Upper lobe of right lung (tissue), 1 donor: ENCODE measurements at places on chromosomes 7 and 10. TPM values are rescaled to one million over a fixed set of nuclear protein-coding genes. Genes with fewer than 3 reads are reported as not detected.

- H3K27me3 ChIP-seq = no peaks in the 10 kb centered on the region
- H3K4me3 ChIP-seq = no peak overlapping the region
- no peaks in the 10 kb centered on the region for H3K4me1 ChIP-seq
- no peaks in the 10 kb centered on the region for H3K36me3 ChIP-seq
Measured at GRCh38 chr10:31383810-31384588, 65.0 kb downstream of the ZEB1 start.

The RASA4B gene
- total RNA-seq = 30.0 TPM

The PRKAR2B gene
- total RNA-seq = 7.9 TPM

The LIPK gene
- total RNA-seq = not detected

DNA sequence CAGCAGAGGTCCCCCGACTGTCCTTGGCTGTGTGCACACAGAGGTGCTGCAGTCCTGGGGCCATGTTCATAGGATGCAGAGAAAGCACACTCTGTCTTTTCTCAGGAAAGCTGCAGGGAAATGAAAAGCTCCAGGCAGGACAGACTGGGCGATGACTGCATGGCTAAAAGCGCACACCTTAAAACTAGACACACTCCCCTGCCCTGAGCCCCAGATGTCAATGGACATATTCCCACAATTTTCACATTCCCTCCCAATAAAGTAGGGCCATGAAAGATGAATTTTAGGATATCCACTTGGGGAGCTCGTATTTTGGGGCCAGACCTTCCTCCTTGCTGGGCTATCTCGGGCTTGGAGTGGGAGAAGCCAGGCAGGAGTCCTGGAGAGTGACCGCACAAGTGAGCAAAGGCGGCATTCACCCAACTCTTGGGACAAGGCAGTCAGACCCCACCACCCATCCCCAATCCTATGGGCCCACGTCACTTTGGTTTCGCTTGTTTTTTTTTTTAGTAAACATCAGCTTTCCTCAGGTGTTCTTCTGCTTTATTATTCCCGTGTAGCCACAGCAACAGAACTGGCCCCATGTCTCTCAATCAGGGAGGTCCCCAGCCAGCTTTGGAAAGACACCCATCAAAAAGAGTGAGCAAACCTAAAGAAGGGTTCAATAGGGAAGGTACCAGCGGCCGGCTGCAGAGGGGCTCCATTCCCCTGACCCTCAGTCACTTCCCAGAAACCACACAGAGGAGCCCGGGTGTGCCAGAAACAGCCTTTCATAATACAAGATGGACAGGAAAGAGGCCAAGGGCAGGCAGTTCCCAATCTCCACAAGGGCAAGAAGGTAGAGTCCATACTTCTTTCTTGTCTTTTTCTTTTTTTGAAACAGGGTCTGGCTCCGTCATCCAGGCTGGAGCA, 12.7 kb downstream of the GPRIN2 start:
- no peak overlapping the region for H3K27ac ChIP-seq
- DNase-seq = peak; percentile 64
- peaks cover 7% of the 10 kb centered on the region for H3K27me3 ChIP-seq
- H3K4me3 ChIP-seq = no peak overlapping the region

- H3K27me3 ChIP-seq = no peaks in the 10 kb centered on the region
- DNase-seq = no peak
- H3K36me3 ChIP-seq = peaks cover 60% of the 10 kb centered on the region
Measured at GRCh38 chr7:111869280-111869679, 307.0 kb upstream of the IMMP2L start.

The ZPBP gene
- total RNA-seq = not detected

- peaks cover 21% of the 10 kb centered on the region for H3K4me1 ChIP-seq
- H3K27me3 ChIP-seq = no peaks in the 10 kb centered on the region
- H3K36me3 ChIP-seq = no peaks in the 10 kb centered on the region
- no peak overlapping the region for H3K4me3 ChIP-seq
- no peak for DNase-seq
- H3K27ac ChIP-seq = peak overlapping the region; percentile 82
Measured at GRCh38 chr10:33006342-33006887, 48.4 kb upstream of the ITGB1 start.
